Left lung (tissue), 14 donors: ENCODE measurements at places on chromosomes 7 and 10. TPM values are rescaled to one million over a fixed set of nuclear protein-coding genes. Genes with fewer than 3 reads are reported as not detected.
A peak's percentile ranks its signal among the peaks of the same experiment; 100 is the strongest.

GRCh38 chr10:78706726-78707540 lies 361.8 kb upstream of the ZMIZ1 start:
- DNase-seq = no peak

LLCFC1 gene
- polyA plus RNA-seq = 0.63 TPM

GRCh38 chr7:143296686-143297085 lies 8.5 kb downstream of the CASP2 start:
- DNase-seq = no peak

GRCh38 chr10:105742184-105742583 lies 1101.1 kb downstream of the SORCS3 start:
- no peak for DNase-seq

PRKAR2B gene
- 13.3 TPM for polyA plus RNA-seq

STARD3NL gene
- polyA plus RNA-seq = 56.6 TPM

PLEKHS1 gene
- polyA plus RNA-seq = 0.10 TPM

ERVW-1 gene
- 1.2 TPM for polyA plus RNA-seq

DNA sequence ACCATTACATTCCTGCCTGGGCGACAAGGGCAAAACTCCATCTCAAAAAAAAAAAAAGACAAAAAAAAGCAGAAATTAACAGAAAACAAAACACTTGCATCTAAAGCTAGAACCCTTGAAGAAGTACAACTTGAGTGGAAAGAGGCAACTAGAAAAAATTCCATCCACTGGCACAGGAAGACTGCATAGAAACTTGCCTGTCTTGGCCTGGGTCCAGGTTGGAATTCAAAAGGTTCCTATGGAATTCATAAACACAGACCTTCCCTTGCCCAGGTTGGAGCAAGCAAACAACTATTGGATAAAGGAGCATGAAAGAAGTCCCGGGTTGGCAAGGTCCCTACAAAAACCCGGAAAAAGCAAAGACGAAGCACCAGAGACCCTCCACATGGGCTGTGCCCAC lies 69.8 kb downstream of the CCDC71L start:
- no peak for DNase-seq

DNA sequence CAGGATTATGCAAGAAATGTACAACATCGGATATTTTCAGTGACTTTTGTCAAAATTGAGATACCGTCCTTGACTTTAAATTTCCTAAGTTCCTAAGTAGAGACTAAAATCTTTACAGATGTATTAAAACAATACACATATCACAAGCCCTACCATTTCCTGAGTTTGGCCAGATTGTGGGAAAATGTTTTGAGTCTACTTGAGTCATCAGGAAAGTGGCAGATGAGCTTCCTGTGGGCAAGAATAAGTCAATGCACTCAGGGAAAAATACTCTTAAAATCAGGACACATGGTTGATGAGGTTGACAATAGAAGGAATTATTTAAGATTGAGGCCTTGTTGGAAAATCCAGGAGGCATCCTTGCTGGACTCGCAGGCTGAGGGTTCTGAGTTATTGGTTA lies 162.5 kb downstream of the SNX10 start:
- DNase-seq = no peak

GRCh38 chr10:101766306-101766705 lies 9.6 kb downstream of the FGF8 start:
- DNase-seq = no peak

CYP3A5 gene
- polyA plus RNA-seq = 29.5 TPM

STEAP1 gene
- 1.6 TPM for polyA plus RNA-seq

DNA sequence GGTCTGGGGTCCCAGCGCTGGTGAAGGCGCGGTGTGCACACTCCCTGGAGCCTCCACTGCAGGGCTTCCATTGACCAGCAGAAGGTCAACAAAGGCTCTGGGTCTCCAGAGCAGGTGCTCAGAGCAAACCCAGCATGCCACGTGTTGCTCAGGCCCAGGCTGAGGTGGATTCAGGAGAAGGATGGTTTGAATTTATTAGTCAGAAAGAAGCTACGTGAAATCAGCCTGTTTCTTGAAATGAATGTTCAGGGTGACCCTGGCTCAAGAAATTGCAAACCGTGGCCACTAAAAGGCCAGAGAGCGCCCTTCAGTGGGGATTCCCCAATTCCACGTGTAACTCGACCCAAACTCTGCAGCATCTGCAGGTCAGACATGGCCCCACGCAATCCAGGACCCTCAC lies 82.7 kb upstream of the PFKP start:
- no peak for DNase-seq

DNA sequence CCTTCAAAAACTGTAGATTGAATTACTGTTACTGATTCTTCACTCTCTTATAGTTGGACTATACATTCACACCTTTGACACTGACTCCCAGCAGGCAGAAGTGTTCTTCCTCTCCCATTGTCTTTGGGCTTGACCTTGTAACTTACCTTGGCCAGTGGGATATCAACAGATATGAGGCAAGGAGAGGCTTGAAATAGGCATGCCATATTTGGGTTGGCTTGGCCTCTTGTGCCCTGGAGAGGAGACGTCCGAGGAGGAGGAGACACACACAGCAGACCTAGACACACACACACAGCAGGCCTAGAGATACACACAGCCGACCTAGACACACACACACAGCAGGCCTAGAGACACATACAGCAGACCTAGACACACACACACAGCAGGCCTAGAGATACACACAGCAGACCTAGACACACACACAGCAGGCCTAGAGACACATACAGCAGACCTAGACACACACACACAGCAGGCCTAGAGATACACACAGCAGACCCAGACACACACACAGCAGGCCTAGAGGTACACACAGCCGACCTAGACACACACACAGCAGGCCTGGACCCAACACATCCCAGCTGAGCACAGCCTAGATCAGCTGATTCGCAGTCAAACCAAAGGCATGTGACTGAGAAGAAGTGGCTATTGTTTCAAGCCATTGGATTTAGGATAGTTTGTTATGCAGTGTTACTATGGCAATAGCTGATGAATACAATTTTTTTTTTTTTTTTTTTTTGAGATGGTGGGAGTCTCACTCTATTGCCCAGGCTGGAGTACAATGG lies 12.5 kb upstream of the GNA12 start:
- no peak for DNase-seq

GRCh38 chr10:52771534-52772445 lies 794 bp downstream of the MBL2 start:
- no peak for DNase-seq

GRCh38 chr10:86945361-86946212 lies 11.8 kb downstream of the MMRN2 start:
- no peak for DNase-seq

DNA sequence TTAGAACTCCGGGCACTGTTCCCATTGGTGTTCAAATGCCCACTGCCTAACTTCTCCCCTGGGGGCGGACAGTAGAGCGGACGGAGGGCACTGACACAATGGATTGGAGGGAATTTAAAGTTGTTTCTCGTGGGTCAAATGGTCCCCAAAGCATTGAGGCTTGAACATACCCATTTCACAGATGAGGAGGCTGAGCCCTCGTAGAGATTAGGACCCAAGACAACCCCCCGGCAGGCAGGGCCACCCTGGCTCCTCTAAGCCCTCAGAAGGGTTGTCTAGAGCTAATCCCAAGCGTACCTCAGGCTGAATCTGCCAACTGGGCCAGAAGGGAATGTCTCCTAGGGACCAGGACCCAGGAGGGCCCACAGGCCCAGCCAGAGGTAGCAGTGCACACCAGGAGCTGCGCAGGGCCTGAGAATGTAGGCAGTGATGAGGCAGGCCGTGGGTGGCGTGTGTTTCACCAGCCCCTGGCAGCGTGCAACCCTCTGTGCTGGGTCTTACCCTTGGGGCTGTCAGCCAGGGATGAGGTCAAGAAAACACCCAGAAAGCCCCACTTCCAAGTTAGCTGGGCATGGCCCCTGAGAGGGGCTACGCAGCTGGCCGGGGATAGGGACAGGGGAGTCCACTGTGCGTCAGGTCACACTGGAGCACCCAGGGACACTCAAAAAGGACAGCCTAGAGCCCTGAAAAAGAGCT lies 5.8 kb downstream of the AIFM2 start:
- DNase-seq = no peak

GRCh38 chr7:3153118-3153517 lies 109.5 kb upstream of the CARD11 start:
- no peak for DNase-seq

DNA sequence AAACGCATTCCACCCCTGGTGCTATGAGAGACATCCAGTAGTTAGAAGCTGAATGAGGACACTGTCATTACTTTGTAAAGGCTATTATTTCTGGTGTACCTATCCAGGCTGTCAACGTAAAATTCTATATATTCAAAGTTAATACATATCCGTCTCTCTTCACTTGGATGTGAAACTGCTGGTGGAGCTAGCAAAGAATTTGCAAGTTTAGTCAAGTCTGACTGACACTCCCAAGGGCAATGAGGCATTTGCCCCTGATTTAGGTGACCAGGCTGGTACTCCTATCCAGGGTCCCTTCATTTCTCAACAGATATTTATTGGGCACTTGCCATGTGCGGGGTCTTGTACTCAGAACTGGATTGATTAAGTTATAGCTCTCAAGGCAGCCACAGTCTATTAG lies 260.1 kb upstream of the CDC14C start:
- no peak for DNase-seq

- DNase-seq = peak; percentile 29
Observed at GRCh38 chr10:7819121-7819460, 786 bp downstream of the TAF3 start.

DNA sequence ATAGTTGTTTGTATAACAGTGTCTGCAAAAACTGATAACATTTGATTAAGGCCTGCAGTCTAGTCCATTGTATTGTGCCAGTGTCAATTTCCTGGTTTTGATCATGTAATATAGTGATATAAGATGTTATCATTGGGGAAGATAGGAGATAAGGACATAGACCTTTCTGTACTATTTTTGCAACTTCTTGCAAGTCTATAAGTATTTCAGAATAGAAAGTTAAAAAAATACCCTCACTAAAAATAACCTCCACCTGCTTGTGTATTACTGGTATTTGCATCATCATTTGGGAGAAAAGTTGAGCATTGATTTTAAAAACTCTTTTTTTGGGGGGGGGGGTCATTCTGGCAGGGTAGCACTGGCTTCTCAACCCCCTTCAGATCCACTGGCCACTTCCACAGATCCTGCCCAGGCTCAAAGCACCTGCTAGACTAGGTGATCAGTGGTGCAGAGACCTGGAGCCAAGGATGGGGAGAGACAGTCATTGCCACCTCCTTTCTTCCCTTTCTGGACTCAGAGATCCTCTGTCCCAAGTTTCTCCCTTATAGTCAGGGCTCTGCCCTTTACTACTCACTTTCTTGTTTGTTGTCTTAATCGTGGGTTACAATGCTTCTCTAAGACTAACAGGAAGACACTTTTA lies 103.0 kb downstream of the RBM20 start:
- no peak for DNase-seq

GRCh38 chr10:52111101-52111891 lies 202.8 kb upstream of the DKK1 start:
- peak; percentile 28 for DNase-seq

ZNF775 gene
- 5.4 TPM for polyA plus RNA-seq

ARF5 gene
- polyA plus RNA-seq = 212 TPM

- DNase-seq = no peak
Observed at GRCh38 chr10:18743926-18744325, 84.7 kb downstream of the ARL5B start.

GRID2IP gene
- 0.77 TPM for polyA plus RNA-seq

GRCh38 chr7:94888551-94888950 lies 18.8 kb upstream of the PPP1R9A start:
- DNase-seq = no peak

GRCh38 chr10:53839440-53840039 lies 961.5 kb downstream of the PCDH15 start:
- DNase-seq = no peak

- no peak for DNase-seq
Observed at GRCh38 chr10:79187121-79187940, 118.6 kb downstream of the ZMIZ1 start.

STEAP2 gene
- polyA plus RNA-seq = 5.8 TPM

GRCh38 chr7:2354186-2354938 lies at the start of gene EIF3B:
TSS of gene EIF3B (plus strand) at chr7:2354827. CDS start at chr7:2354922, 95 bp downstream.
- DNase-seq = peak; percentile 94

NEBL gene
- 16.9 TPM for polyA plus RNA-seq

- DNase-seq = peak; percentile 68
Observed at GRCh38 chr10:13349463-13350274, 1.6 kb upstream of the SEPHS1 start.

DNA sequence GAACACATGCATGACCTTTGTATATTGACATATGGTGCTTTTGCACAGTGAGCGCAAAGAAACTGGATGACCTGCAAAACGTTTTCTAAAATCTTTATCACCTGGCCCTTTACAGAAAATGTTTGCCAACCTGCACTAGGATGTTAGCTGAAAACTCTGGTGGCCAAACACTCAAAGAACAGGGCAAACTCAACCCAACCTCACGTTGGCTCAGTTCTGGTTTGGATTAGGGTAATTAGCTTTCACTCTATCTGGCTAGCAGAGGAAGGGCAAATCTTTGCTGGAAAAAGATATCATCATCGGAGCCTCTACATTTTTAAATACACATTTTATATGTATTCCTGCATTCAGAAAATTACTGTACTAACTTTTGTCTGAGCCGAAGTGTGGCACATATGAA lies 688.9 kb downstream of the PHTF2 start:
- DNase-seq = no peak

SRRM3 gene
- polyA plus RNA-seq = 0.71 TPM

GRCh38 chr10:123726381-123726780 lies 60.2 kb downstream of the GPR26 start:
- DNase-seq = no peak
